ENCODE measurements at places on chromosomes 5 and 9.

DNA sequence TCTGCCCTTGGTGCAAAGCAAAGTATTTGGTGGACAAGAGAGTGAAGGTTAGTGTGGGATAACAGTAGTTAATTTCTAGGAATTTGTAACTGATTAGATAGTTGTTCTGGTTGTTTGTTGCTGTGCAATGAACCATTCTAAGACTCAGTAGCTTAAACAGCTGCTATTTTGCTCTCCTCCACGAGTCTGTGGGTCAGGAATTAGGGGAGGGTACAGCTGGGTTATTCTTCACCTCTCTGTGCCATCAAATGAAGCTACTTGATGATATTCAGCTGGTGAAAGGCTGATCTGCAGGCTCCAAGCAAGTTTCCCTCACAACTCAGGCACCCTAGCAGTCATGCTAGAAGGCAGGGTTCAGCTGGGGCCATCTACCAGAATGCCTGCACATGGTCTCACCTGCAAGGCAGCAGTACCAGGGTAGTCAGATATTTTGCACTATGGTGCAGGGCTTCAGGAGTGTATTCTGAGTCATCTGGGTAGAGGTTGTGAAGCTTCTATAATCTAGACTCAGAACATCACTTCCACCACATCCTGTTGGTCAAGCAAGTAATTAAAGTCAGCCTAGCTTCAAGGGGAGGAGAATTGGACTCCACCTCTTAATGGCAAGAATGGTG, 159.5 kb upstream of the SLC28A3 start:
- DNase-seq = no peak

- DNase-seq = no peak
Measured at GRCh38 chr5:43421450-43422133, 9.4 kb upstream of the CCL28 start.

- no peak for DNase-seq
Measured at GRCh38 chr9:18610956-18611355, 137.0 kb downstream of the ADAMTSL1 start.

DNA sequence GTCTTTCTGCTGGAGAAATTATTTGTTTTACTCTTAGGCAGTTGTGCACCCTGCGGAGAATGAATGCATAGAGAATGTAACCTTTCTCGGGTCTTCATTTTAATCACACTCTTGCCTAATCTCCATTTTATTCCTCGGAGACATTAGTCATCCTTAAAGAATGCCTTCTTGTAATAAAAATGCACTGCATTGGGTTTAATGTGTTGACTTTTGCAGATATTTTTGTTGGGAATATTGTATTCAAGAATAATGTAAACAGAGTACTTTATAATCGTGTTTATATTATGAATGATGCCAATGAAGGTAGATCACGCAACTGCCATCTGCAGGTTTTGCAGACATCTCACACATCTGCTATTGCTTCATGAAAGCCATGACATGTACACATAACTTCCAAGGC, 1093.9 kb upstream of the CDH6 start:
- DNase-seq = no peak

DNA sequence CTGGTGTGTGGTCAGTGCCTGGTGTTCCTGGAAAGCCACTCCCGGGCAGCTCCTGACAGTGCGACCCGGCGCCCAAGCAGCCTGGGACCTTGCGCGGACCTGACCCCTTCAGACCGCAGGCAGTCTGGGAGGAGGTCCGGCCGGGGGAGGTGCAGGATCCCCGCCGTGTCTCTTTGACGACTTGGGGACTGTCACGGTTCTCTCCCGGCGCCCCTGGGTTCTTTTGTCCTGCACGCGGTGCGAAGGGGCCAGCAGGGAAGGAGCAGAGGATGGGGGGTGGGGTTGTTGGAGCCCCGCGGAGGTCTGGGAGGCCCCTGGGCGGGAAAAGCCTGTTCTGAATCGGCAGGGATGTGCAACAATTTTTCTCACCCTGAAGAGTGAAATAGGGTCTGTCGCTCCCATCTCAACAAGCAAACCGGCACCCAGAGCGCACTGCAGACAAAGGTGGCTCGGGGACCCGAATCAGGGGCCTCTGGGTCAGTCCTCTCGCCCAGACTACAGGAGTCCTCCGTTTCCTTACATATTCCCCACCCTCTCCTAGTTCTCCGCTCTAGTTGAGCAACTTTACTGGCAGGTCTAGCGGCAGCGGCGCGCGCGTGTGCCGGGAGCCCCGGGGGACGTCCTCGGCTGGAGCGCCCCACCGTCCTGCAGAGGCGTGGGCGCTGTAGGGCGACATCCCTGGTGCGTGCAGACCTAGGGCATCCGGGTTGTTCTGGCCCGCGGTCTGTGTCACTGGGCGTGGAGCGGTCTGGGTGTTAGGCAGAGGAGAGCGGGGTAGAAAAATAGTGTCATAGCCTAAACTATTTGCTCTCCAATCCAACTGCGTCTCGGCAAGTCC, 1.2 kb downstream of the VCAN start:
- no peak for DNase-seq

DNA sequence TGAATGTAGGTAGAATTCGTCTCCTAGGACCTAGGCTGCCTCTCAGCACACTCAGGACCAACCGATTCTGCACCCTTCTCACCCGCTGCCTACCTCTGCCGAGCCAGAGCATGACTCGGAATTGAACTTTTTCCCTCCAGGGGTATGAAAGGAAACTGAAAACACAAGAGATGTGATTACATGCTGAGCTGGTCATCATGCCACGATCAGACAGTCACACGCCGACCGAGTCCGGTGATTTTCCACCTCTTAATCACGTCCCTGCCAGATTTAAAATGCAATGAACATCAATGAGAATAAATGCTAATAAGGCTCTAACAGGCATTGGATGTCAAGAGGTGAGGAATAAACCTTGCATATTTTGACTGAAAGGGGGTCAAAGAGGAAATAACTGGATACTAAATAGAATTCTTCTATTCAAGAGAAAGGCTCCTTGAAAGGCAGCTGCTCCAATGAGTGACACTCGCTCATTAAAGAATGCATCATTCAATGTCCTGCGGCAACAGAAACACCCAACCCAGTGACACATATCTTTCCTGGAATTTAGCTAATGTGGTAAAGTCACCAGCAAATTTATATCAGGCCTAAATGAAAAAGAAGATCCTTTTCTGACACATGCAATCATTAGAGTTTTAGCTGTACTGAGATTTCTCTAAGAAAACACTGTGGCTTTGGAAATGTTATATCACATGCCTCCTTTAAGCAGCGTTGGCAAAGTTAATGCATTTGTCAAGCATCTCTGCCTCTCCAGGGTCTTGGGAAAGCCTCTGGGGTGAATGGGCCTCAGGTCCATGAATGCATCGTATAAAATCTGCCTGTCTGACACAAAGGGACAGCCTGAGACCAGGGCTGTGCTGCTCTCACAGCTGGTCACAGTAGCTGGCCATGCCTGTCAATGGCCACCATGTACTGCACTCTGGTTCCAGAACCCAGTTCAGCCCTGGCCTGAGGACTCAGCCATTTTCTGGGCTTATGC, 128.7 kb downstream of the SPOCK1 start:
- DNase-seq = no peak

DNA sequence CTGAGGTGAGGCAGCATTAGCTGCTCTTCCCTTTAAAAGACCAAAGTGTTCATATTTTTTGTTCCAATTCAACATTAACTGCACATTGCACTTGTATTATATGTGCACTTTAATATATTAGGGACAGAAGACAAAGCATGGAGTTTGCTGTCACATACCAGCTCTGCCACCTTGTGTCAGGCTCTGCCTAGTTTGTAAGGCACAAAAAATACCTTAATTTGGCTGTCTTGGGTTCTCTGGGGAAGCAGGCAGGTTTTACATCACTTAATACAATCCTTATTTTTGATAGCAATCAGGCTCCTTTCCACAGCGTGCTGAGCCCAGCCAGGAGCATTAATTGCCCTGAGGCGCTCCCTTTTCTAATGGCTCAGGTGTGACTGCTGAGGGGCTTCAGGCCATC, 131.8 kb downstream of the SCAMP1 start:
- no peak for DNase-seq

GRCh38 chr5:131536211-131536826, 98.7 kb downstream of the RAPGEF6 start:
- peak; percentile 65 for DNase-seq

- peak; percentile 19 for DNase-seq
Measured at GRCh38 chr5:143142596-143143435, 260.7 kb downstream of the NR3C1 start.

DNA sequence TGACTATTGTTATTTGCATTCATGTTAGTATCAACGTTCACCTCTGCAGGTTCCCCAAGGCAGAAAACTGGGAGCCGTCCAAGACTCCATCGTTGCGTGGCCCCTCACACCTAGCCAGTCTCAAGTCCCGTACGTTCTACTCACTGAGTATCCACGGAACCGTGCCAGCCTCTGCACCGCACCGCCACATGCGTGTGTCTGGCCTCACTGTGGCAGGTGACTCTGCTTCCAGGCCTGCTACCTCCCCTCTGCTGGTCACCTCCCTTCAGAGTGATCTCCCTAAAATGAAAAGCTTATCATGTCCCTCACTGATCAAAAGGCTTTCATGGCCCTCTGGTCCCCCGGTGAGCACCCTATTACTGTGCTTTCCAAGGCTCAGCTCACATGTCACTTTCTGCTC, 108.1 kb downstream of the GABBR2 start:
- DNase-seq = no peak

- no peak for DNase-seq
Measured at GRCh38 chr5:125120012-125120411, 373.6 kb upstream of the ZNF608 start.

GRCh38 chr5:171388816-171389168, 1.1 kb downstream of the NPM1 start:
- DNase-seq = no peak

DNA sequence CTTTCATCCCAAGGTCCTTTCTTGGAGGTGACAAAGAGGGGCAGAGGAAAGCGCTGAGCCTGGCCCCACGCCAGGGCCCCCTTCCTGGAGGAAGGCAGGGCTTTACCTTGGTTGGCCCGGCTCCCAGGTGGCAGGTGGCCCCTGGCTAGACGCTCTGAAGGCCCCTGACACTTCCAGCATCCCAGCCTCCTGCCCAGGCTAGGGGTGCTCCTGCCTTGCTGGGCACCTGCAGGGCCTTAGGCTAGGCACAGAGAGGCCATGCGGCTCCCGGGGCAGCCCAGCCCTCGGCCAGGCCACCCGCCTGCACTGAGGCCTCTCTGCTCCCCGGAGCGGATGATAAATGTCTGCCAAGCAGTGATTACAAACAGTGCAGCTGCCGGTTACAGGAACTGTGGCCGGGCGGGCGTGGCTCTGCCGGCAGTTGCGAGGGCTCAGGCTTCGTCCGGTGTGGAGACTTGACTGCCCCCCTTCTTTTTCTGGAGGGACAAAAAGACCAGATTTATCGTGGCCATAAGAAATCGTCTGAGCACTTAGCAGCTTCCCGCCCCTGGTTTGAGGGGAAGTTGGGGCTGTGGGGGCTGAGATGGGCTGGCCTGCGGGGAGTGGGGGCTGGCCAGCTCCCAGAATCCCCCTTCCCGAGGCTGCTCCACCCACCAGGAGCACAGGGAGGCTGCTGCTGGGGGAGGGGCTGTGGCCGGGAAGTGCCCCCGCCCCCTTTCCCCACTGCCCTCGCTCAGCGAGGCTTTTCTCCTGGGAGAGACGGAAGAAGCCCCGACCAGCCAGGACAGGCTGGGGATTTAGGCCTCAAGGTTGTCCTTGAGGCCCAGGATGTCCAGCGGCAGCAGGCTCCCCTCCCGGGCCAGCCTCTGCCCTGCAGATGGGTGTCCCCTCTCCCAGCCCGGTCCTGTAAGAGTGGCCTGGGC, 31.6 kb upstream of the UBAC1 start:
- DNase-seq = no peak

DNA sequence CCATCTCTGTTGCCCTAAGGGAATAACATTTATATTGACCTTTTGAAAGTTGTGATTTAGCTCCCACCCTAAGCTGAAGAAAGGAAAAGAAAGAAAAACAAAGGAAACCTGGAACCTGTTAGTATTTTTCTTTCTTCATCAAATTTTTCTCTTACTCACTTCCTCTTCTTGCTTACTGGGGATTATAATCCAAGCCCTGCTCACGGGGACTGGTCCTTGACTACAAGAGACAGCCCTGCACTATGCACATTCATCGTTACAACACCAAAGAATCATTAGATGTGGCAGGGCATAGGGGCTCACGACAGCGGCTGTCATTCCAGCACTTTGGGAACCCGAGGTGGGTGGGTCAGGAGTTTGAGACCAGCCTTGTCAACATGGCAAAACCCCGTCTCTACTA, 37.8 kb upstream of the LPAR1 start:
- DNase-seq = no peak

GRCh38 chr9:95029288-95029687, 288.2 kb downstream of the FANCC start:
- no peak for DNase-seq
